ENCODE measurements at places on chromosomes 11 and 22. TPM values are rescaled to one million over a fixed set of nuclear protein-coding genes. Genes with fewer than 3 reads are reported as not detected.

Gene ZBTB16
- 2.1 TPM for total RNA-seq

GRCh38 chr11:71301046-71301857 is 48.9 kb upstream of the SHANK2 start:
- DNase-seq = no peak
- peaks cover 43% of the 10 kb centered on the region for H3K27me3 ChIP-seq
- no peaks in the 10 kb centered on the region for H3K4me1 ChIP-seq
- H3K36me3 ChIP-seq = no peaks in the 10 kb centered on the region
- no peak overlapping the region for H3K27ac ChIP-seq
- no peak overlapping the region for H3K4me3 ChIP-seq

- H3K27ac ChIP-seq = no peak overlapping the region
- DNase-seq = no peak
- H3K4me3 ChIP-seq = no peak overlapping the region
- H3K4me1 ChIP-seq = no peaks in the 10 kb centered on the region
Observed at GRCh38 chr22:22396741-22397291, 111.7 kb downstream of the ZNF280B start.

- peaks cover 10% of the 10 kb centered on the region for H3K27me3 ChIP-seq
- no peak for DNase-seq
- no peaks in the 10 kb centered on the region for H3K4me1 ChIP-seq
- no peak overlapping the region for H3K4me3 ChIP-seq
Observed at GRCh38 chr22:43819931-43820640, 8.0 kb upstream of the EFCAB6 start.

- H3K36me3 ChIP-seq = no peaks in the 10 kb centered on the region
- DNase-seq = no peak
- no peak overlapping the region for H3K27ac ChIP-seq
- no peaks in the 10 kb centered on the region for H3K27me3 ChIP-seq
- no peak overlapping the region for H3K4me3 ChIP-seq
Observed at GRCh38 chr11:48900131-48900800, 83.4 kb downstream of the TRIM51G start.

- H3K36me3 ChIP-seq = no peaks in the 10 kb centered on the region
- H3K27me3 ChIP-seq = no peaks in the 10 kb centered on the region
- no peak overlapping the region for H3K4me3 ChIP-seq
- DNase-seq = no peak
Observed at GRCh38 chr11:46322759-46323158, 24.5 kb upstream of the DGKZ start.

GRCh38 chr11:33773404-33773986 is 825 bp downstream of the FBXO3 start:
- peak; percentile 43 for DNase-seq
- peaks cover 38% of the 10 kb centered on the region for H3K4me1 ChIP-seq
- H3K4me3 ChIP-seq = peak overlapping the region; percentile 96

- no peaks in the 10 kb centered on the region for H3K27me3 ChIP-seq
- no peaks in the 10 kb centered on the region for H3K36me3 ChIP-seq
- H3K4me1 ChIP-seq = no peaks in the 10 kb centered on the region
Observed at GRCh38 chr11:123525097-123525496, 95.0 kb downstream of the GRAMD1B start.
